T-helper 17 cell (primary cell): ENCODE measurements at places on chromosomes 2 and 18. TPM values are rescaled to one million over a fixed set of nuclear protein-coding genes. Genes with fewer than 3 reads are reported as not detected.

Gene ALPG
- total RNA-seq, result not detected

Gene M1AP
- total RNA-seq, result not detected

Gene FAM117B
- total RNA-seq, result 20.1 TPM

GRCh38 chr2:174330945-174331594, 3.7 kb upstream of the SP9 start:
- DNase-seq, result no peak

Gene LOXHD1
- total RNA-seq, result 0.30 TPM

- no peak for DNase-seq
Measured at GRCh38 chr18:74266161-74266560, 25.6 kb downstream of the CYB5A start.

DNA sequence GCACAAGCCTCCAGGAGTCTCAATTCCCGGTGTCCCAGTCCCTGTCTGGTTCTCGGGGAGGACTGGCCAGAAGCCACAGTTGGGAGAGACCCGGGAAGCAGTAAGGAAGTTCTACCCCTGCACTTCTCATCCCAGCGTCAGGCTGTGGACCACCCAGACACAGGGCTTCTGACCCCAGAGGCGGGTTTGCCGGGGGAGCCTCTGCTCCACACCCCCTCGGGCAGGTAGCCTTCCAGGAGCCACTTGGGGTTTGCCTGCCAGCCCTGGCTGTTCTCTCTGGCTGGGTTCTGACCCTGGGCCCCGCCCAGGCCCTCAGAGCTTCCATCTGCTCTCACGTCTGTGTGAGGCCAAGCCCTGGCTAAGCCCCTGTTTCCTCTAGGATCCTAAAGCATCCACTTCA, 94.4 kb upstream of the GPC1 start:
- DNase-seq, result no peak

- DNase-seq, result no peak
Measured at GRCh38 chr2:207275779-207276178, 110.0 kb upstream of the KLF7 start.

Gene GAL3ST2
- 2.2 TPM for total RNA-seq

DNA sequence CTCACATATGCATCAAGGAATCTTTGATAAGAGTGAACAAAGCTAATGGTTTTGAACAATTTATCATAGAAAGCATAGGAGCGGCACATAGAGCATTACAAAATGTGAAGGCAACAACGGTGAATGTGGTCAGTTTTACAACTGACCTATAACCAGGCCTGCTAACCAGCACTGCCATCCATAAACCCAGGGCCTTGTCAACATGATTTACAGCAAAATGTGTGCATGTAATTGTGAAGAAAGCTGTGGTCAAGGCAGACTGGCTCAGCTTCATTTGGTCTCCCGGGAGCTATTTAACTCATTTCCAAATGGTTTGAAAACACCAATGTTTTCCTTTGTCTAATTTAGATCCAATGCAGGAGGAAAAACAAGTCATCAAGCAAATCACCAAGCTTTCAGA, 119.8 kb downstream of the DHRS9 start:
- no peak for DNase-seq

DNA sequence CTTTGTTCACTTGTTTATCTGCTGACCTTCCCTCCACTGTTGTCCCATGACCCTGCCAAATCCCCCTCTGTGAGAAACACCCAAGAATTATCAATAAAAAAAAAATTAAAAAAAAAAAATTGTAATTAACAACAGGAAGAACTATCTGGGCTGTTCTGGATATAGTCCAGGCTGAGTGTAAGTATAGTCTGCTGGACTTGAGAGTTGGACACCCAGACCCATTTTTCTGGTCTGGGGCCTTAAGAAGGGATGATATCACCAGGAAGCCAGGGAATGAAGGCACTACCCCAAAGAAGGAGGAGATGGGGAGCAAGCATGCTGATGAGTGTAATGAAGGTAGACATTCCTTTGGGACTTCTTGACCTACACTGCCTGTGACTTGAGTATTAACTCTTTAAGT, 72.1 kb upstream of the ZFP36L2 start:
- no peak for DNase-seq

GRCh38 chr2:215736653-215737290, 276.6 kb downstream of the MREG start:
- DNase-seq, result no peak

GRCh38 chr2:30503695-30504052, 56.6 kb downstream of the LCLAT1 start:
- DNase-seq, result no peak

DNA sequence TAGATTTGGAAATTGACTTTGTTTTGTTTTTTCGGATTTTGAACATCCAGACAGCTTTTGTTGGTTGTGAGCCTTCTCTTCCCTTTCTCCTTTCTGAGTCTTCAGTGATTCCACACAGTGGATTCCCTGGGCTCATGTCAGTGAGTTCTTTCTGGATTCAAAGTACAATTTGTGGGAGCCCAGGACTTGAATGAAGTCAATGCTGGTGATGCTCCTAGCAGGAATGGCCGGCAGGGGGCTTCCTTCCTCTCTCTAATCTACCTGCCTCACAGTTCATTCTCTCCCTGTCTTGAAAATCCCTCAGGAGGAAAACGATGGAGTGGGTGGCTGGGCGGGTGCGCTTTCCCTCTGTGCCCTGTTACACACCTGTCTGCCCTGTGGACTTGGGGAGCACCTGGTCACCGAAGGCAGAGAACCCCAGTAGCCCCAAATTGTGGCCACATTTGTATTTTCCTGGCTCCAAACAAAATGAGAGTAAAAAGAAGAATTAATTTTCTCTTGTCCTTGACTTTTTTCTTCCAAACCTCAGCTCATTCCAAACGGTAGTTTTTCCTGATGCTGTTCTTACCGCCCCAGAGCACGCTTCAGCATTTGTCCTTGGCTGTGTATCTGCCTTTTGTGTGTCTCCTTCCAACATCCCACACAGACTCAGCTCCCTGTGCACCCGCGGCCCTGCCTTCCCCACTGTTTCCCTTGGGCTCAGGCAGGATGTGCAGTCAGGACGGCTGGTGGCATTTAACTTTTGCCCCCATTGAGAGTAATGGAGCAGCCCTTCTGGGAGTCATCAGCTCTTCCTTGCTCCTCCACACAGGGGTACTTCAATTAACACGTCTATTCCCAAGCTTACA, 86.6 kb downstream of the MARCO start:
- DNase-seq, result no peak

Gene TMEM18
- 34.3 TPM for total RNA-seq

GRCh38 chr2:239945751-239946561, 79.2 kb downstream of the NDUFA10 start:
- DNase-seq, result peak; percentile 8

Gene STK17B
- 460 TPM for total RNA-seq

DNA sequence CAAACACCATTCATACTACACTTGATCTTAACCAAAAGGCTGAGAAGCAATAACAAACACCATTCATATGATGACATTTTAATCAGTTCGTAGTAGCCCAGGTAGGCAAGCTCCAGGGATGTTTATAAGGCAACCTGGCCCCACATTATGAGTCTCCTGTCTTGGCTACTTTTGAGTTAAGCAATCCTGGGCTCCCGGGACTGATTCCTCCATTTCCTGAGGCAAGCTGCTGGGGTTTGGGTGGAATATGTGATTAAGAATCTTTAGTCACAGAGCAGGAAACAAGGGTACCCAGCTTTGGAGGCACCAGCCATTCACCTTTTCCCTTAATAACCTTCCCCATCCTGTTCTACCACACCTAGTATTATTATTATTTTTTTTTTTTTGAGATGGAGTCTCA, 24.5 kb upstream of the SPRED2 start:
- DNase-seq, result no peak

Gene RESP18
- total RNA-seq, result not detected

Gene HRH4
- 8.5 TPM for total RNA-seq

DNA sequence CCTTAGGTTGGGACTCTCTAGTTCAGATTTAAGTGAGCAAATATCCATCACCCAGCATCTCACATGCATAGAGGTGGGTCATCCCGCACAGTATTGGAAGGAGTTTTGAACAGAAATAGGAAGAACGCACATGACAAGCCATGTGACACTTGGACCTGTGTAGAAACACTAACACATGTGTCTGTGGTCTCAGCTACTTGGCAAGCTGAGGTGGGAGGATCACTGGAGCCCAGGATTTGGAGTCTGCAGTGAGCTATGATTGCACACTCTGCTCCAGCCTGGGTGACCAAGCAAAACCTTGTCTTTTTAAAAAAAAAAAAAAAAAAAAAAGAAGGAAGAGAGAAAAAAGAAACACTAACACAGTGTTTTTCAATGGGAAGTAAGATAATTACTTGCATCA, 5.4 kb upstream of the MTCL1 start:
- DNase-seq, result no peak

DNA sequence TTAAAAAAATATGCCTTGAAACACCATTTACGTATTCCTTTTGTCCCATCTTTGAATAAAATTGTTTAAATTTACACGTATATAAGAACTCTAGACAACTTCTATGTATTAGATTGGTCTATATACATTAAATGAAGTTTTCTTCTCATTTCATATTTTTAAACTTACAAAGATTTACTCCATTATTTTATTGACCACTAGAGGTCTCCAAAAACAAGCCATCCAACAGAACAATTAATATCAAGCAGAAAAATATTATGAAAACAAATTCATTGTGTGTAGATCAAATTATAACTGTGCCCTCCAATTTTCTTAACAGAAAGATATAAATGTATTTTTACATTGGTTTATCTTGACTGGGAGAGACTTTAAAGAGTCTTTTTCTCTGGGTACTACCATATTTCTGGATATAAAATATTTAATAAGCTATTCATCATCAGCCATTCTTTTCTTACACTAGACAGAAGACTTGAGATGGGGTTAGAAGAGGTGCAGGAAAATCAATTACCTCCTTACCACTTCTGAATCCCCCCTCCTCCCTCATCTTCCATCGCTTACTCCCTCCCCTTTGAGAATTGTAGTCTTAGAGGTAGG, 66.5 kb downstream of the DPP4 start:
- DNase-seq, result no peak

DNA sequence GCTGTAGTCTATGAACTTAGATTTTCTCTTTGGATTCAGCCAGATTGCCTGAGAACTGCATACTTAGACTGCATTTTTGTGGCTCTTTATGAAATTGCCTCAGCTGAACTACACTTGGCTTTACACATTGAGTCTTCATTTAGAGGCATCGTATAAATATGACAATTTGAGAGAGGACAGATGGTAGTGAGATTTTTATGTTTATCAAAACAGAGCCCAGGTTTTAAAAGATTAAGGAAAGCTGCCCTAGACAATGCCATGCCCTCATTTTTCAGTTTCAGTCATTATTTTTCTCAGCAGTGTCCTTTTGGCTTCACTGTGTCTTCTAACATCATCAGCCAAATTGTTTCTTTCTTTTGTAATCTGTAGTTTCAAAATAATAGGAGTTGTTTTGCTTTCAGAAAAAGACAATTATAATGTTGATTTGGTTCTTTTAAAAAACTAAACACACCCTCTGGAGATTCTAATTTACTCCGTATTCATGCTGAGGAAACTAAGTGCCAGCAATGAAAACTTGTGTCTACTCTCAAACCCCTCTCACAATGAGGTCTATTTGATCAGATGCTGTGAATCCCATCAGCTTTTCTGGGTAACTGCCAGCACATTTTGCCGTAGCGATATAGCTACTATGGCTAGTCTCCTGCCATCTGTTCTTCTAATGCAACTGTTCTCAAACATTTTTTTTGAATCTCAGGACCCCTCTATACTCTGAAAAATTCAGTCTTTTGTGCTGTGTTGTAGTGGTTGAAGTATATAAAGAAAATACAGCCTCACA, 46.2 kb downstream of the TWSG1 start:
- no peak for DNase-seq

- DNase-seq, result no peak
Measured at GRCh38 chr18:44342946-44343345, 337.7 kb upstream of the SETBP1 start.

GRCh38 chr2:235908826-235909225, 259.4 kb downstream of the GBX2 start:
- DNase-seq, result no peak

- no peak for DNase-seq
Measured at GRCh38 chr2:100905132-100905805, 85.3 kb downstream of the NPAS2 start.

DNA sequence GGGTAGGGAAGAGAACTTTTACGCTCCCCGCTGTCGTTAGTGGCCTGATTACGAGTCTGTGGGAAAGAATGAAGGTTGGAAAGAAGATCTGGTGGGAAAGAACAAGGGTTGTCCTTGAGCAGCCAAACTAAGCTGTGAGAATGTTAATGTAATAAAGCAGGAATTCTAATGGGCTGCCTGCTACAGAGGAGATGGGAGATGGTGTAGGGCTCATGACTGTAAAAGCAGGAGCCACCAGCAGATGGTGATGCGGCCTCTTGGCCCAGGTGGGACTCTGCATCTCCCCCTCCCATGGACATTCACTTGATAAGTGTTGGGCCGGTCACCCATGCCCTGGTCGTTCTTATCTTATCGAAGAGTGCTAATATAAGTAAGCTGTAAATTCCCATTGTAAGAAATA, 150.0 kb downstream of the NEDD4L start:
- no peak for DNase-seq

Gene SLC16A14
- total RNA-seq, result not detected

DNA sequence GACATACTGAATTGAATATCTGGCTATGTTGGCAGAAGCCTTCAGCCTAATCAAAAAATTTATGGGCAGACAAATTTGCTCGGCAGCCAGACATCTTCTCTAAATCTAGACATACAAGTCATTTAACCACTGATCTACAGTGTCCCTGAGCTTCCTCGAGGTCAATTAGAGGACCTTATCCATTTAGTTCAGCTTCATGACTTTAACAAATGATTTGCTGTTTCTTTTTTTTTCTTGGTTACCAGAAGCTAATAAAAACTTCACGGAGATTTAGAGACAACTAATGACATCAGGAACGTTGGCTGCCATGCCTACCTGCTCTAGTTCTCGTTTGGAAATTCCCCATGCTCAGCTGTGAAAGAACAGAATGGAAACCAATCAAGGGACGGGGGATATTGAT, 223.8 kb downstream of the BCL2 start:
- no peak for DNase-seq

DNA sequence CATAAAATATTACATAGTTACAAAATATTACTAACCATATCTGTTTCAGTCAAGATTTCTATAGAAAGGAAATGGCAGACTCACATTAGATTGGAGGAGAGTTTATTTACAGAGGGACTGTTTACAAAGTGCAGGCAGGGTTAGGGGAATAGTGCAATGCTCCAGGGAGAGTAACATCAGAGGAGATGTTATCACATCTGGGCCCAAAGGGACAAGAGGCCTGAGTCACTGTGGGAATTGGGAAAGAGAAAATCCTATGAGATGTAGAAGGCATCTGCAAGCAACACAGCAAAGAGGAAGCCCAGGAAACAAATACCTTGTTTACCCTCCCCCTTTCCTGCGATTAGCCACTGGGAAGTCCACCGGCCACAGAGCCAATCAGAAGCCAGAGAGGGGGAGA, 227.3 kb upstream of the TANK start:
- no peak for DNase-seq

DNA sequence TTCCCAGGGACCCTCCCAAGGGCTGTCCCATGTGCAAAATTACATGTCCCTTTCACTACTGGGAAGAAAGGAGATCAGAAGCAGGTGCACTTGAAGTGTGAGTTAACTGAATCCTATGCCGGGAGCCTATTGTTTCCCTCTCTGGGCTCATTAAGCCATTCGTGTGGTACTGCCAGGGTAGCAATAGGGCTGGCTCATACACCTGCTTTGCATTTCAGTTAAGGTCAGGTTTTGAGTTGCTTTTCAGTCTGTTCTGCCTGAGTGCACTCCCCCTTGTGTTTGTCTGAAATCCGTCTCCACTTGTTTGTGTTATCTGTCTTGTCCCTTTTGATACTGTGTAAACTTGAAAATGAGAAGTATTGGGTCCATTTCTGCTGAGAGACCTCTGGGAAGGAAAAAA, 1232.6 kb upstream of the NRXN1 start:
- DNase-seq, result no peak
